Caco-2 (cell line): ENCODE measurements at places on chromosomes 5 and 9. TPM values are rescaled to one million over a fixed set of nuclear protein-coding genes. Genes with fewer than 3 reads are reported as not detected.
A peak's percentile ranks its signal among the peaks of the same experiment; 100 is the strongest.

DNA sequence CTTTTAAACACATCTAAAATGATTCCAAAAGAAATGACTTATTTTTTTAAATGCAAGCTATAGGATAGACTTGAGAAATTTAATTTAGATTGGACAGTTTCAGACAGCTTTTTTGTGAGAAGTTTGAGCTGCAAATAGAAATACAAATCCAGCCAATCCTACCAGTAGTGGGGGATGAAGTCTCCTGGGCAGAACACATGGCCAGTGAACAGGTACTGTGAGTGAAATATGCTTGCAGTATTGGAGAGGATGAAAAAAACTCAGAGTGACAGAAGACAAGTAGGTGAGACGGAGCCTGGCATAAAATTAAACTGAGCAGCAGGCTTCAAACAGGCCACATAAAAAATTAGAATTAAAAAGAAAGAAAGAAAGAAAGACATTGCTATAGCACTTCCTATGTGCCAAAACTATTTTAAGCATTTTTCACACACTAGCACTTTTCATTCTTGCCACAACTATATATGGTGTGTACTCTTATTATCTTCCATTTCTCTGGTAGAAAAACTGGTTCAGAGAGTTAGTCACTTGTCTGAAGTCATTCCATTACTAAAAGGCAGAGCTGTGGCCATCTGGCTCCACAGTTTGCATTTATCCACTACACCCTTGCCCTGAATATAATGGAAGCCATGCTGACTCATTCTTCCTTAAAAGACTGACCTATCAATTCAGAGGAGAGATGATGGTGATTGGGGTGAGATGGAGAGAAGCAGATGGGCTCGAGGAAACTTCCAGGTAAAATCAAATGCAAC is 310.2 kb upstream of the CTNND2 start:
- no peaks in the 10 kb centered on the region for H3K36me3 ChIP-seq
- no peak for DNase-seq
- no peak overlapping the region for H3K4me3 ChIP-seq
- H3K4me1 ChIP-seq: no peaks in the 10 kb centered on the region
- H3K27ac ChIP-seq: no peak overlapping the region

GRCh38 chr9:37801959-37802711 is 1.5 kb downstream of the DCAF10 start:
- H3K27me3 ChIP-seq: no peaks in the 10 kb centered on the region
- no peaks in the 10 kb centered on the region for H3K36me3 ChIP-seq
- H3K4me1 ChIP-seq: no peaks in the 10 kb centered on the region; the same call in 1 of the 2 replicates
- no peak for DNase-seq

DNA sequence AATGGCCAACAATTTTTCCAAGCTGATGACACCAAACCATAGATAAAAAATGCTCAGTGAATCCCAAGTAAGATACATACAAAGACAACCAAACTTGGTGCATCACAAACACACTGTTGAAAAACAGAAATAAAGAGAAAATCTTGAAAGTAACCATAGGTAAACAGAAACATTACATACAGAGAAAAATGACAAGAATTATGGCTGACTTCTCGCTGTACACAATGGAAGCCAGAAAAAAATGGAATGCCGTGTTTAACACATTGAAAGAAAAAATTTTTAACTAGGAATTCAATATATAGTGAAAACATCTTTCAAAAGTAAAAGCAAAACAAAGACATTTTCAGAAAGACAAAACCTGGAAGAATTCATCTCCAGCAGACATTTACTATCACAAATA is 20.6 kb downstream of the DAP start:
- H3K27ac ChIP-seq: no peak overlapping the region
- no peaks in the 10 kb centered on the region for H3K27me3 ChIP-seq
- no peaks in the 10 kb centered on the region for H3K4me1 ChIP-seq
- no peak overlapping the region for H3K4me3 ChIP-seq

GRCh38 chr5:73497497-73498056 is 665 bp upstream of the BTF3 start:
- peaks cover 2% of the 10 kb centered on the region; the same call in 1 of the 2 replicates for H3K36me3 ChIP-seq
- no peaks in the 10 kb centered on the region for H3K27me3 ChIP-seq
- peak overlapping the region; percentile 98 for H3K27ac ChIP-seq

GRCh38 chr9:122374885-122375420 is 4.1 kb downstream of the PTGS1 start:
- H3K27me3 ChIP-seq: no peaks in the 10 kb centered on the region
- H3K27ac ChIP-seq: no peak overlapping the region
- H3K36me3 ChIP-seq: no peaks in the 10 kb centered on the region
- H3K4me1 ChIP-seq: no peaks in the 10 kb centered on the region
- H3K4me3 ChIP-seq: no peak overlapping the region
- no peak for DNase-seq

DNA sequence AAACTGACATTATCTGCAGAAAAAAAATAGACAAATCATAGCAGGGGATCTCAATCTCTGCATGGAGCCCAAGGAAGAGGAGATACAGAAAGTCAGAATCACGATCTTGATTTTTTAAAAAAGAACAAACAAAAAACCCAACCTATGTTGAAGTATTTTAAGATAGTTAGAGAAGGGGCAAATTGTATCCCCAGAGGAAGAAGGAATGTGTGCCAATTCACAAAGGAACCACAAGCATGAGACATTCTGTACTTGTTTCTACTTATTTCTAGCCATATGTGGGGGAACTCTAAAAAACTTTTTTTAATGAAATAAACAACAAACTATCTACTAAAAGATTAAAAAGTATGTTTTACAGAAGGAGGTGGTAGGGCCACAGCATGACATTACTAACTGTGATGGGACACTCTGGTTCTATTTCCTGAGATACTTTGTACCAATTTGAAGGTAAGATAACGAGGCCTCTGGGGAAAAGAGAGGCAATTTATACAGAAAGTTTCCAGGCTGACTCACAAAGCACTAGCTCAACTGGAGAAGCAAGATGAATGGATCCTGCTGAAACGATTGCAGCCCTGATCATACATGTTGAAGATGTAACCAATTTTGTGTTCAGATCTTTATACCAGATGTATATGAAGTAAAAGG is 22.5 kb downstream of the RANBP3L start:
- DNase-seq: no peak
- H3K27ac ChIP-seq: no peak overlapping the region
- H3K27me3 ChIP-seq: no peaks in the 10 kb centered on the region
- H3K36me3 ChIP-seq: no peaks in the 10 kb centered on the region
- no peak overlapping the region for H3K4me3 ChIP-seq

DNA sequence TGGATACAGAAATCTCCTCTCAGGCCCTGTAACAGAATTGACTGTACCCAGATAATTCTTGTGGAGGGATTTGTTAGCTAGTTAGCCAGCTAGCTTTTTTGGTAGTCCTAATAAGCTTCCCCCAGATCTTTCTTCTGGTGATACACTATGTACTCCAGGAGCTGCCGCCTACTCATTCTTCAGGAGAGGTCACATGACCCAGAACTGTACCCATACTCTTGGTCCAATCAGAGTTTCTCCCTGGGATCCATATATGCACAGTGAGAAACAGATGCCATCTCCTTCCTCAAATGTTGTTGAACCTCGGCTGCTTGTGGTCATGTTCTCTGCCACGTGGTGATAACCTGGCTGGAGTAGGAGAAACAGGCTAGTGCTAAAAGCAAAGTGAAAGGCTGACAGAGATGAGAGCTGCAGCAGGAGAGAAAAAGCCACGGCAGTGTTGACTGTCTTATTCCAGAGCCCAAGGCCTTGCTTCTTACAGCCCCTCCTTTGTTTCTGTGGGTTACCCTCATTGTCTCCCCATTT is 123.0 kb upstream of the RFX3 start:
- no peaks in the 10 kb centered on the region for H3K27me3 ChIP-seq
- H3K4me1 ChIP-seq: no peaks in the 10 kb centered on the region
- DNase-seq: no peak
- H3K4me3 ChIP-seq: no peak overlapping the region
- H3K27ac ChIP-seq: no peak overlapping the region
- H3K36me3 ChIP-seq: no peaks in the 10 kb centered on the region

DNA sequence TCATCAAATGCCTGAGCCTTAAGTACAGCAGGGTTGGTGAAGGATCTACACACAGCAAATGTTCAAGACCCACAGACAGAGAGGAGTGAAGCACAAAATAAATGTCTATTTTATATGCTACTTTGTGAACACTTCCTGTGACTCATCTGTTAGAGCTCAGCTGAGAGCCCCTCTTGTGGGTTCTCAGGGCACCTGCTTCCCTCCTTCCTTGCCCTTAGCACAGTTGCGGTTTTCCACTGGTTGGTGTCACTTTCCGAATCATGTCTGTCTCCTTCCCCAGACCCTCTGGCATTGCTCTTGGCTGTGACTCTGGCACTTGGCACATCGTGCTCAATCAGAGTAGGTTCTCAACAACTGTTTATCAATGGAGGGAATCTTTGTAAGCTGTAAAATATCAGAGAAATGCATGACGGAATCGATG is 128.5 kb upstream of the STC2 start:
- H3K36me3 ChIP-seq: no peaks in the 10 kb centered on the region
- no peaks in the 10 kb centered on the region for H3K27me3 ChIP-seq
- H3K4me1 ChIP-seq: peaks cover 29% of the 10 kb centered on the region
- no peak overlapping the region for H3K4me3 ChIP-seq
- no peak overlapping the region for H3K27ac ChIP-seq

The BTNL9 gene
- 8.4 and 10.0 TPM in 2 replicates for total RNA-seq
